ENCODE measurements at places on chromosomes 3 and 15.
A peak's percentile ranks its signal among the peaks of the same experiment; 100 is the strongest.

- DNase-seq = no peak
Measured at GRCh38 chr15:31497838-31498237, 171.2 kb downstream of the KLF13 start.

GRCh38 chr15:34682674-34683073 lies 72.1 kb downstream of the GJD2 start:
- DNase-seq = no peak

DNA sequence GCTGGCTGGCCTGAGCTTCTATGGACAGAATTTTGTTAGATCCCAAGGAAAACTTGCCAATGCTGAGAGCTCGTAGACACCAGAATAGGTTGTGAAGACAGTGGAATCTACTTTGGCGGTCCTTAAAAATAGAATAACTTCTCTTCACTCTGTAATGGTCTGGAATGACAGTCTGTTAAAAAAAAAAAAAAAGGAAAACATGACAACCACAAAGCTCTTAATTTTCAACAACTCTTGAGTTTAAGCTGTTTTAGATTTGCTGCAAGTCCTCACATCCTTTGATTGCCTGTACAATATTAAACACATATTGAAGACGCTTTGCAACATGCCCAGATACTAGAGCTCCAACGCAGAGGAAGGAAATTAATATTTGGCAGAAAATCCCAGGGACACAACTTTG lies 122.8 kb upstream of the GALNT15 start:
- no peak for DNase-seq

- no peak for DNase-seq
Measured at GRCh38 chr3:126952983-126953660, 29.8 kb upstream of the PLXNA1 start.

- no peak for DNase-seq
Measured at GRCh38 chr3:31399271-31399670, 133.5 kb upstream of the STT3B start.

GRCh38 chr3:65545429-65545828 lies 493.3 kb downstream of the MAGI1 start:
- DNase-seq = peak; percentile 7

DNA sequence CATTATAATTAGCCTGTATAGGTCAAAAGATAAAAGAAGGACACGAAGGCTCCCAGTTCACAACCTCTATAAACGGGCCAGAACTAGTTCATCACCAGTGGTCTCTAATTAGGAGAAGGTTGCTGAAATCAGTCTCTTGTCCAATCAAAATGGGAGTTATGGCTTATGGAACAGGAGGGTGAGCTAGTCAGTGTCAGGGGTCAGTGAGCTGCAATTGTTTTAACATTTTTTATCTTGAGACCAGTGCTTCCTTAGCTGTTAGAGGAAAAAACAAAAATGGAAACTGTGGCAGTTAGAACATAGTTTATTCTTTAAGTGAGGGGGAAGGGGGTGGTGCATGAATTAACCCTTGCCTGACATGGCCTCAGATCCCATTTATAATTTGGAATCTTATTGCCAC lies 141.7 kb downstream of the KCNMB2 start:
- DNase-seq = no peak

- DNase-seq = no peak
Measured at GRCh38 chr15:90618330-90619125, 88.8 kb downstream of the CRTC3 start.

- DNase-seq = no peak
Measured at GRCh38 chr15:89184357-89184756, 37.0 kb downstream of the RLBP1 start.

DNA sequence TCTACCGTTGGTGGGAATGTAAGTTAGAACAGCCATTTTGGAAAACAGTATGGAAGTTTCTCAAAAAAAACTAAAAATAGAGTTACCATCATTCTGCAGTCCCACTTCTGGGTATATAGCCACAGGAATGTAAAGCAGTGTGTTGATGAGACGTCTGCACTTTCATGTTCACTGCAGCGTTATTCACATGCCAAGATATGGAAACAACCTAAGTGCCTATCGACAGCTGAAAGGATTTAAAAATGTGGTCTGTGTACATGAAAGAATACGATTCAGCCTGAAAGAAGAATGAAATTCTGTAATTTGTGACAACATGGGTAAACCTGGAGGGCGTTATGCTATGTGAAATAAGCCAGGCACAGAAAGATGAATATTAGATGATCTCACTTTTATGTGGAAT lies 157.7 kb downstream of the THSD4 start:
- no peak for DNase-seq

- no peak for DNase-seq
Measured at GRCh38 chr3:107106316-107106715, 270.9 kb upstream of the CCDC54 start.

- DNase-seq = no peak
Measured at GRCh38 chr3:43005253-43005652, 26.1 kb downstream of the GASK1A start.

GRCh38 chr15:68817304-68818065 lies 3.2 kb downstream of the ANP32A start:
- DNase-seq = peak; percentile 68

GRCh38 chr15:25684521-25685431 lies 178.4 kb downstream of the ATP10A start:
- no peak for DNase-seq

DNA sequence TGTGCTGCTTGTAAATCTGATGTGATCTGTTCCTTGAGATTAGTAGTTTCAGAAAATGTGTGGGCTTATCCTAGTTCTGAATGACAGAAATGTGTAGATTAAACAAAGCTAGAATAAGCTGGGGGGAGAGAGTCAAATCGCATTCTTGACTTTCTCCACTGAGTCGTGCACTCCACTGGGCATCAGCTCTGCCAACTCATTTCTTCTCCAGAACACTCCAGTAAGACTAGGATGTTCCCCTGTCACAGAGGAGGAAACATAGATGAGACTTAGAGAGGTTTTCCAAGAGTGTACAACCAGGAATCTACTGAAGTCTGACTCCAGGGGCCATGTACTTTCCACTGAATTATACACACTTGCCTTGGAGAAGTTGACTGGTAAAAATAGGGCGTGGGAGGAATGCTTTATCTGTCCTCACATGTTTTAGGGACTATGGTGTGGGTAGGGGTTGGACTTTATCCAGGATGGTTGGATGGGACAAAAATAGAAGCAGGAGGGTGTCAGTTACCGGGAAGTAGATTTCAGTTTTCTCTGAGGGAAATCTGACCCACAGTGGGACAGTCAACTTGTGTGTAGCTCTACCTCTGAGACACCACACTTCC lies 298.2 kb downstream of the UBE2E2 start:
- DNase-seq = no peak

DNA sequence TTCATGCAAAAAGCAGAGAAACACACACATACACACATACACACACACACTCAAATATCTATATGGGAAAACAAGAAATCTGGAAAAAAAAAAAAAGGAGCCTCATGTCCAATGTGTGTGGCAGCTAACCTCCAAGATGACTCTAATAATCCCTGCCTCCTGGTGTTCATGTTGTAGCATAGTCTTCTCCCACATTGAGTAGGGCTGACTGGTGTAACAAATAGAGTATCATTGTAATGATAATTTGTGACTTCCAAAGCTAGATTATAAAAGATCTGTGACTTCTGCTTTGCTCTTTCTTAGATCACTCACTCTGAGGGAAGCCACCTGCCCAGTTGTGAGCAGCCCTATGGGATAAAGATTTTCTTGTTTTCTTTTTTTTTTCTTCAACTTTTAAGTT lies 130.9 kb upstream of the TNIK start:
- DNase-seq = no peak

- no peak for DNase-seq
Measured at GRCh38 chr3:10371167-10371566, 50.3 kb upstream of the SEC13 start.

DNA sequence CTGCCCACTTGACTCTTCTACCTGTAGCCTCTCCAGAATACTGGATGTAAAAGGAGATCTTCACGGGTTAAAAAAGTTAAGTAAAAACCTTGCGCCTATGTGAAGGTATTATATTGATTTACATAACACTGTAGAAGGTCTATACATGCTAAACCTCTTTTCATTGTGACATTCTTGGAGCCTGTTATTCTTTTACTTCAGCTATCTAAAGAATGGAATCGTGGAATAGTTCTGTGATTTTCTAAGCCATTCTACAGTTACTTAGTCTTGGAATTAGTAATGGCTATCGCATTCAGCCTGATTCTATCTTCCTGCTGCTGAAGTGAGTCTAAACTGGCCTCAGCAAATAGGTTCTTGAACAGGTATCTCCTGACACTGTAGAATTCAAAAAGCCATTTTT lies 430.0 kb upstream of the DPH6 start:
- DNase-seq = no peak

GRCh38 chr15:101055411-101055810 lies 136.3 kb downstream of the LRRK1 start:
- no peak for DNase-seq

DNA sequence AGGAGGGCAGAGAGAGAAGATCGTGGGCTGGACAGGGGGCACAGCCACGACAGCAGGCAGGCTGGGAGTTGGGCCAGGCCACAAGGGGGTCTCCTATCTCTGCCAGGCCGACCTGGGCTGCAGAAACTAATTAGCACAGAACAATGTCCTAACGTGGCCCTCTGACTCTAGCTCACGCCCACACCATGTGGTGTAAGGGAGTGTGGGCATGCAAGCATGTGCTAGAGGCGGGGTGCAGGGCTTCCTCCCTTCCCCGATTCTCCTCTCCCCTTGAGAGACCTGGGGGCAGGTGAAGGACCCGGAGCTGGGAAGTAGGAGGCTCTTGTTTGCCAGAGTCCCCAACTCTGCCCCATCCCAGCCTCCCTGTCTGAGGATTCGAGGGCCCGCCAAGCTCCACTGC lies 65.5 kb downstream of the LINGO1 start:
- no peak for DNase-seq

- no peak for DNase-seq
Measured at GRCh38 chr3:36575241-36575640, 189.1 kb downstream of the DCLK3 start.

GRCh38 chr3:37450561-37450960 lies 276.2 kb upstream of the LRRFIP2 start:
- no peak for DNase-seq

DNA sequence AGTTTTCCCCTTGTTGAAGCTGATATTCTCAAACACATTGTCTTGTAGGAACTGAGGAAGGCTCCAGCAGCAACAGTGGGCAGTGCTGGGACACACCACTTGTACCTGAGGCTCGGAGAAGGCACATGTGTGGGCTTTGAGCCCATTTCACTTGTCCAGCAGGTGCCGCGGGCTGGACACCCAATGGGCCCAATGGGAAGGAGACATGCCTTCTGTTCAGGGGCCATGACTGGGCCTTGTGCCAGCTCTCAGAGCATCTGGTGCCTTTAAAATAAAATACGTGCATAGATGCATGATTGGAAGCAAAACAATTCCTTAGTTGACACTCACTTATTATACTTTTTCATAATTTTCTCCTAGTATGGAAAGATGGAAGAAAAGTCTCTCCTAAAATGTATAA lies 334.2 kb downstream of the KLF13 start:
- DNase-seq = no peak

- no peak for DNase-seq
Measured at GRCh38 chr3:50256978-50257890, 11.7 kb upstream of the SEMA3B start.

DNA sequence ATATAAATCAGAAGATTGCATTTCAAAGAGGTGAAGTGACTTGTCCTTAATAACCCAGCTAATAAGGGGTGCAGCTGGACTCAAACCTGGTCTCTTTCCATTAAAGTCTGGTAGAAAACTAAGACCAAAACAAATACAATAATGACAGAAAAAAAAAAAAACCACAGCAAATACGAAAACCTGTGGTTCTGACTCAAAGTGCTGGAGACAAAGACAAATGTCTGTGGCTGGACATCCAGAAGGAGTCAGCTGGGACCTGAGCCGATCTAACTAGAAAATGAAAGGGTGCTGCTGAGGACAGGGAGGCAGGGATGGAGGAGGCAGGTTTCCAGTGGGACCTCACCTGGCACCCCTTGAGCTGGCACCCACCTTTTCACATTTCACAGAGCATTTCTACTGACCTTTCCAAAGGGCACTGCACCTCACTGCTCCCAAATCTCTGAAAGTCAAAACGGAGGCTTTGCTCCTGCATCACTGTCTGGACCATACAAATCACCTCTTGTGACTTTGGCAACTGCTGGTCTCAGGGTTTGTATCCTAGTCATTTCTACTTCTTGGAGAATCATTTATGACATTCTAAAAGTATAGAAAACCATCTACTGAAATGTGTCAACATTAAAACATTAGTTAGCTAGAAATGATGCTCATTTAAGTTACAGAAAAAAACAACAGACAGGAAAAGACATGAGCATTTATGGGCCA lies 61.7 kb downstream of the CCNL1 start:
- no peak for DNase-seq

- DNase-seq = no peak
Measured at GRCh38 chr15:94154255-94154654, 77.1 kb upstream of the MCTP2 start.

DNA sequence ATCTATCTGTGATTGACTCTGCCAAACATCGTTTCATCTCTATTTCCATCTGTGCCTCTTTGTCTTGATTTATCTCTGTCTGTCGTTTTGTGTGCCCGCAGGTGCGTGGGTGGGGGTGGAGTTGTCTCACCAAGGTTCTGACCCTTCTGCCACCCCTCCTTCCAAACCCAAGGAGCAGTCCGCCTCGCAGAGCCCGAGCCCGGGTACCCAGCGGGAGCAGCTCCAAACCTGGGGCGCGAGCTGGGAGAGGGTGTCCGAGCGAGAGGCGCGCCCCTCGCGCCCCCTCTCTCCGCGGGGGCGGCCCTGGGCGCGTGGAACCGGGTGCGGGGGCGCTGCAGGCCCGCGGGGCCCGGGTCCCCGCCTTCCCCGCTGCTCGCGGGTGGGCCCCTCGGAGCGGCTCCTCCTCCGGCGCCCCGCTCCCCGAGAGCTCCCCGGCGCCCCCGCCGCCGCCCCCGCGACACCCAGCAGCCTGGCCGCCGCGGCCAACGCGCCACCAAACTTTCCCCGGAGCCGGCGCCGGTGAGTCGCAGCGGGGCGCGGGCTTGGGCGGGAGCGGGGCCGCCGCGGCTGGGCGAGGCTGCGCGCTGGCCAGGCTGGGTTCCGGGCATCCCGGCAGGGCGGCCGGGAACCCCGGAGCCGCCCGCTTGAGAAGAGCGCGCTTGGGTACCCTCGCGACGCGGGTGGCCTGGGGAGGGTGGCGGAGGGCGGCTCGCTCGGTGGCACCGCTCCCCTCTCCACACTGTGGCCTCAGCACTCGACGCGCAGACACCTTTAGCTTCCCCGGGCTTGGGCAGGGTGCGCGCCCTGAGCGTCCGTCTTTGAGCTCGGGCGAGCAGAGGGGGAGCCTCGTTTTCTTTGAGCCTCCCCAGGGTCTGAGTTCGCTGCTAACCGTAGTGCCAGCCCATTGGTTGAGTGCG lies at the start of gene HRH1:
TSS of gene HRH1 (plus strand) at position 458 of the 917 bp plus-strand sequence. CDS start 104,545 bp downstream, outside the sequence.
- no peak for DNase-seq

GRCh38 chr3:183129243-183129642 lies 29.9 kb upstream of the MCCC1 start:
- no peak for DNase-seq

GRCh38 chr15:96838081-96838480 lies 507.6 kb downstream of the NR2F2 start:
- DNase-seq = no peak

- no peak for DNase-seq
Measured at GRCh38 chr3:189449084-189449483, 182.1 kb upstream of the TP63 start.

- DNase-seq = no peak
Measured at GRCh38 chr15:75235051-75235673, 23.0 kb upstream of the GOLGA6C start.

All from SW 1271 (cell line).